Activated naive CD8-positive, alpha-beta T cell treated with anti-CD3 and anti-CD28 coated beads, Interleukin-2, amount 10 ng/mL, durations not matched to agents 7 days and 5 days (primary cell): ENCODE measurements at places on chromosomes 5 and 9. TPM values are rescaled to one million over a fixed set of nuclear protein-coding genes. Genes with fewer than 3 reads are reported as not detected.
A peak's percentile ranks its signal among the peaks of the same experiment; 100 is the strongest.

DNA sequence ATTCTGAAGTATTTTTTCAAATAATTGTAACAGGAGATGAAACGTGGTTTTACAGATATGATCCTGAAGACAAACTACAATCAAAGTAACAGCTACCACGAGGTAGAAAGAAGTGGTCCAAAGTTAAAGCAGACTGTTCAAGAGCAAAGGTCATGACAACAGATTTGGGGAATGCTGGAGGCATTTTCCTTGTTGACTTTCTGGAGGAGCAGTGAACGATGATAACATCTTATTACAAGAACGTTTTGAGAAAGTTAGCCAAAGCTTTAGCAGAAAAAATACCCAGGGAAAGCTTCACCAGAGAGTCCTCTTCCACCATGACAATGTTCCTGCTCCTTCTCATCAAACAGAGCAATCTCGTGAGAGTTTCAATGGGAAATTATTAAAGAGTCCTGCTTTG, 145.4 kb upstream of the NREP start:
- H3K4me3 ChIP-seq: no peak overlapping the region
- H3K4me1 ChIP-seq: no peaks in the 10 kb centered on the region
- no peaks in the 10 kb centered on the region for H3K36me3 ChIP-seq

- no peak for DNase-seq
- no peak overlapping the region for H3K4me3 ChIP-seq
- no peaks in the 10 kb centered on the region for H3K36me3 ChIP-seq
Observed at GRCh38 chr5:5165541-5166002, 25.4 kb downstream of the ADAMTS16 start.

DNA sequence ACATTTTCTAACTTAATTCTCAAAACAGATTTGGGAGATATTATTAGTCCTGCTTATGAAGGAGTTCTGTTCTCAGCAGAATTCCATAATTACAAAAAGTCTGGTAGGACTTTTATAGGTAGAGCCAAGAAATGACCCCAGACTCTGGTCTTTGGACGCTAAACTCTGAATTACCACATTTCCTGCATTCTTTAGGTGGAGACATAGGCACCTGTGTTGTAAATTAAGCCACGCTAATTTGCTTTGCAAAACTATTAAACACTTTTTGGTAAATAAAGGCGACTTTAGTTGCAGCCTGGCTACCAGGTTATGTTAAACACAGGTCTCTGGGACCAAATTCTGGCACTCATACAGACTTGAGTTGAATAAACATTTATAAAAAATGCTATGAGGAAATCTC, 77.7 kb downstream of the C9orf152 start:
- H3K36me3 ChIP-seq: no peaks in the 10 kb centered on the region
- H3K4me3 ChIP-seq: no peak overlapping the region
- no peak overlapping the region for H3K27ac ChIP-seq
- peaks cover 2% of the 10 kb centered on the region for H3K27me3 ChIP-seq
- H3K4me1 ChIP-seq: peaks cover 16% of the 10 kb centered on the region
- no peak for DNase-seq

The KDM3B gene
- 70.8 TPM for total RNA-seq

The LCNL1 gene
- 0.33 TPM for total RNA-seq

GRCh38 chr5:72661405-72661804, 154.2 kb upstream of the ZNF366 start:
- H3K27me3 ChIP-seq: peaks cover 6% of the 10 kb centered on the region
- no peak for DNase-seq
- H3K4me1 ChIP-seq: no peaks in the 10 kb centered on the region
- H3K4me3 ChIP-seq: no peak overlapping the region
- H3K27ac ChIP-seq: no peak overlapping the region

- H3K27me3 ChIP-seq: no peaks in the 10 kb centered on the region
- H3K27ac ChIP-seq: peak overlapping the region; percentile 100
- DNase-seq: no peak
- H3K36me3 ChIP-seq: peaks cover 39% of the 10 kb centered on the region
Observed at GRCh38 chr5:179623906-179624741, 653 bp upstream of the HNRNPH1 start.

The ACOT12 gene
- not detected for total RNA-seq
